ENCODE measurements at places on chromosomes 2 and 18.

DNA sequence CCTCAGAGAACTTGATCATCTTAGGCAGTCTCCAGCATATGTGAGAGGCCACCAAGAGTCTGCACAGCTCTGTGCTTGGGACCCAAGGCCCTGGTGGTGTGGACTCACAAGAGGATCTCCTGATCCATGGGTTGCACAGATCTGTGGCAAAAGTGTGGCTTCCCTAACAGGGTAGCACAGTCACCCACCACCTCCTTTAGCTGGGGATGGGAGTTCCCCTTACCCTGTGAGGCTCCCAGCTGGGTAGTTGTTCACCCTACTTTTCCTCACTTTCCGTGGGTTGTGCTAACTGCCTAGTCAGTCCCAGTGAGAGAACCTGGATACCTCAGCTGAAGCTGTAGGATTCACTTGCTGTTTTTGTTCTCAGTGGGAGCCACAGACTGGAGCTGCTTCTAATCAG lies 123.7 kb downstream of the FTCDNL1 start:
- no peak for DNase-seq

- DNase-seq = no peak
Observed at GRCh38 chr2:176997074-176997791, 215.4 kb upstream of the HNRNPA3 start.

GRCh38 chr2:150140777-150141176 lies 346.7 kb downstream of the RND3 start:
- DNase-seq = no peak

DNA sequence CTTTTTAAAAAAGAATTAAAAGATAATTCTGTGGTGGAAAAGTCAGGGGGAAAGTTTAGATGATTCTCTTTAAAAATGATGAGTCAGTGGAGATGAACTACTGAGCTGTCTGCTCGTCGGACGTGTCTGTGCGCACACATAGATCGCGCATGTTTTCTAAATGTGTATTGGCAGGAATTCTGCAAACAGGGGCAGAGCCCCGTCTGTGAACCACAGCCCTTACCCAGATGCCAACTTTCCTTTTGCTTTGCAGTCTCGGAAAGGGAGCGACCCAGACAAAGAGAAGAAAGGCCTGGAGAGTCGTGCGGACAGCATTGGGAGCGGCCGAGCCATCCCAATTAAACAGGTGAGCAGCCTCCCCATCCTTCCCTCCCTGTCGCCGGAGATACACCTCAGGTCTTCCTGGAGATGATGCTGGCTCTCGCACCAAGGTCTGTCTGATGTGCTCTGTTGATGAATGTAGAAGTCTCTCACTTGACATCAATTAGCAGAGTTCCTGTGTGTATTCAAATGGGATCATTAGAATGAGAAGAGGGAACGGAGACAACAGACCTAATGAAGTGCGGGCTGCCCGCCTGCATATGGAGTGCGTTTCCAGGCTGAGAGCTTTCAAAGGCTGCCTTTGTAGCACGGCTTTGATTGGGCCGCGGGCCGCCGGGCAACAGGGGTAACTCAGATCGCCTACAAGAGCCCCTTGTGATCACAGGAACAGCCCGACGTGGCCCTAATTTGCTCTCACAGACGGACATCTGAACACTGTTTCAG lies 313.3 kb downstream of the AGAP1 start:
- DNase-seq = no peak

- no peak for DNase-seq
Observed at GRCh38 chr2:233240897-233241296, 10.6 kb upstream of the ATG16L1 start.

DNA sequence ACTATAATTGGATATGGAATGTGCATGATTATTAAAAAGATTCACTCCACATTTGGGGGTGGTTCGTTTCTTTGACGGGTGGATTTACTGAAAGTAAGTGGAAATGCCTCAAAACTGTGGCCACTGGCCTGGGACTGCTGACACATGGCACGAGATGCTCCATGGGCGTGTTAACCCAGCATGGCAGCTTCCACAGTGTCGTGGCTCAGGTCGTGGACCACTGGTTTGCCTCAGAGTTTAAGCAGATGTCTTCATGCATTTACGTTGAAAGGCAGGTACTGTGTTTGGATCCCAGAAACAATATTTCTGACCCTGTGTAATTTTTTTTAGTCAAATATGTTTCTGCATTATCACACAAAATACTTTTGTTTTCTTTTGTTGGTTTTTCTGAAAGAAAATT lies 242.0 kb downstream of the GBX2 start:
- no peak for DNase-seq

DNA sequence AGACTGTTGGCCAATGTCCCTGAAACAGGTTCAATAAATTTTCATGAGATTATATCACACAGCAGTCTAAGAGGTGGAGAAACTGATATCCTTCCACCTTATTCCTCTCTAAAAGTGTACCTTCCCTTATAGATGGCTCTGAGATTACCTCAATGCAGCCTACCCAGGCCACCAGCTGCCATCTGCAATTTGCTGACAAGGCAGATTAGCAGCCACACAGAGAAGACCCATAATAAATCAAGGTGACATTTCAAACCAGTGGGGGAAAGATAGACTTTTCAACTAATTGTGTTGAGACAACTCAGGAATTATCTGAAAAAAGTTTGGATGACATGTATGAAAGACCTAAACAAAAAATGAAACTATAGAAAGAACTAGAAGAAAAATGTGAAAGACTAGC lies 43.2 kb downstream of the ZBTB7C start:
- no peak for DNase-seq
